Right lobe of liver (tissue), 6 donors: ENCODE measurements at places on chromosomes 16 and 17. TPM values are rescaled to one million over a fixed set of nuclear protein-coding genes. Genes with fewer than 3 reads are reported as not detected.

GRCh38 chr17:81482673-81483072 lies 29.9 kb downstream of the ACTG1 start:
- no peak for DNase-seq

DNA sequence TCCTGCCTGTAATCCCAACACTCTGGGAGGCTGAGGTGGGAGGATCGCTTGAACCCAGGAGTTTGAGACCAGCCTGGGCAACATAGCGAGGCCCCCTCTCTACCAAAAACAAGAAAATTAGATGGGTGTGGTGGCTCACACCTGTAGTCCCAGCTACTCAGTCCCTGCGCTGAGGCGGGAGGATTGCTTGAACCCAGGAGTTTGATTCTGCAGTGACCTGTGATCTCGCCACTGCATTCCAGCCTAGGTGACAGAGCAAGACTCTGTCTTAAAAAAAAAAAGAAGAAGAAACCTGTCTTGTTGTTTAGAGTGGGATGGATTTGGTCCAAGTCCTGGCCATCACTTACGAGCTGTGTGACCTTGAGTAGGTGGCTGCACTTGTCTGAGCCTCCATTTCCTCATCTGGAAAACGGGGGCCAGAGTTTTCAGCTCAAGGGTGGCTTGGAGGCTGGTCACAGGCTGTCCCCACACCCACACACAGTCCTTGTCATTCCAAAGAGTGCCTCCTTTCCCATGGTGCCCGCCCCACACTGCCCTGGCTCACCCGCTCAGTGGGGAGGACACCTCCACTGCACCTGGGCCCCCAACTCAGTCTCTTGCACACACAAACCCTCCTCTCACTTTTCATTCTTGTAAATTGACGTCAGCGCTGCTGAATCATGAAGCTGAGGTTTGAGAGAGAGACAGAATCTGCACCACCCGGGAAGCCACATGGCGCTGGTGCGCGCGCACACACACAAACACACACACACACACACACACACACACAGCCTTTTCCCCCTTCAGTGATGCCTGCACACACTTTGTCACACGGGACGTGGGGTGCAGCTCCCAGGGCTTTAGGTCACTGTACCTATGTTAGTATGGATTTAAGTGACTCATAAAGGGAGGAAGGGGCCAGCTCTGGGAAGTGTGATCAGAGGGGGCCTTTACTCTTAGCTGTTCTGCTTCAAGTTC lies 4.2 kb downstream of the SOCS1 start:
- DNase-seq, result no peak

DNA sequence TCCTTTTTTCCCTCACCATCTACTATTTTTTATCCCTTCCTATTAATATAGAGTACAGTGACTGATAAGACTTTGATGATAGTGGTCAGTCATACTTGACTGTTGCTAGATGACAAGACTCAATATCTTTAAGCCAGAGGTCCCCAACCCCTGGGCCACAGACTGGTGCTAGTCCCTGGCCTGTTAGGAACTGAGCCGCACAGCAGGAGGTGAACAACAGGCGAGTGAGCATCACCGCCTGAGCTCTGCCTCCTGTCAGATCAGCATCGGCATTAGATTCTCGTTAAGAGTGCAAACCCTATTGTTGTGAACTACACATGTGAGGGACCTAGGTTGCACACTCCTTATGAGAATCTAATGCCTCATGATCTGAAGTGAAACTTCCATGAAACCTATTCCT lies 341.3 kb downstream of the BCAS3 start:
- DNase-seq, result no peak

DNA sequence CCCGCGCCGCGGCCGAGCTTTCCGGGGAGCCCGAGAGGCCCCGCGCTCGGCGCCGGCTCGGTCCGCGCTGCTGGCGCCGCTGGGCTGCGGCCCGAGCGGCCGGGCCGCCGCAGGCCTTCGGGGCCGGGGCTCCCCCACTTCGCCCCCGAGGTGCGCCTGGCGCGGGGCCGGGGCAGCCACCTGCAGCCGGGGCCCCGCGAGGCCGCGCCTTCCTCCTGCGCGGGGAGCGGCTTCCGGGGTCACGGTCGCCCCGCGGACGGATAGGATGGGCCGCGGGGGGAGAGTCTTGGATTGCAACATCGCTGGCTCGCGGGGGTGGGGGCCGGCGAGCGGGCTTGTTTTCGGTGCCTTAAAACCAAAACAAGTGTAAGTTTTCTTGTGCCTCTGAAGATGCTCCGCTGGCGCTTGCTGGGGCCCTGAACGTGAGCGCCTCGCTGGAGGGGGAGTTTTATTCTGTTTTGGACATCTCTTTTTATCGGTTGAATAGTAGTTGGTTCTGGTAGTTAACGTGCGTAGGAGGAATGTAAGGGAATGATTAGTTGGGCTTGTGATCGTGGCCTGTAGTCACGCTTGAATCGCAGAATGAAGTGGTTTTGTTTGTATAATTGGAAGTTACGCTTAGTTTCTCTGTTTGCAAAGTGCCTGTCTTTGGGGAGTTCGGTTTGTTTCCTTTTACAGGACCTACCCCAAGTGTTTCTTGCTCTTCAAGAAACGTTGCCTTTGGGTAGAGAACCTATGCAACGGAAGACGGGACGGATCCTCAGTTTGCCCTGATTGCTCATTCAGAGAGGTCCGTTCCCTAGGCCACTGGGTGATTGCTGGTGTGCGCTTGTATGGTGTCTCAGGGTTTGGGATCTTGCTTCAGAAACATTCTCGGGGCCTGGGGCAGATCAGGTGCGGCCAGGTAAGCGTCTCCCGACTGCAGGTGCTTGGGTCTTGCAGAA lies 724 bp downstream of the UBE2I start:
- no peak for DNase-seq

DNA sequence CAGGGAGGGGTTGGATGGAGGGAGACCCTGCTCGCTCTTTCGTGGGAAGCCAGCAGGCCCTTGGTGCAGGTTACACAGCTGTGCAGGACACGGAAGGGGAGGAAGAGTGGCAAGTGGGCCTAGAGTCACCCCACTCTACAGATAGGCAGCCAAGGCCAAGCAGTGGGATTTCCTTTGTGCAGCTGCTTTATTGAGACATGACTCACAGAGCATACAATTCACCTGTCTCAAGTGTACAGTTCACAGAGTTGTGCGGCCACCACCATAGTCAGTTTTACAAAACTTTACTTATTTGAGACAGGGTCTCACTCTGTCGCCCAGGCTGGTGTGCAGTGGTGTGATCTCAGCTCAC lies 91.2 kb upstream of the CIBAR2 start:
- DNase-seq, result no peak

DNA sequence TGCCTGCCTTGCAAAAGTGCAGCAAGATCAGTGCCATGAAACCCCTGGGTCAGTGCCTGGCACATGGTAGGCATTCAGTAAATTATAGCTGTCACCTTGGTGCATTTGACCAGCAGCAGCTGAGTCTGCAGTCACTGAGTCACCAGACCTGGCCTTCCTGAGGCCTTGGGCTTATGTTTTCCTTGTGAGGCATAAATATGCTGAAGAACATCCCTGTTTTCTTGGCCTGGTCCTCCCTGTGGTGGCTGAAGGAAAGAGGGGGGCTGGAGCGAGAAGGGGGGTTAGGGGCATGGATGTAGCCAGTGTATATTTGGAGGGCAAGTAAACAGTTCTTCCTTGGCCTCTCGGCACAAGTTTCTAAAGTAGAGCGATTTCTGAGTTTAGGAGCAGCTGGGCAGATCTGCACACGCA lies 26.5 kb downstream of the EPN2 start:
- no peak for DNase-seq

GRCh38 chr17:15262291-15263205 lies 2.6 kb downstream of the PMP22 start:
- peak; percentile 75 for DNase-seq

DNA sequence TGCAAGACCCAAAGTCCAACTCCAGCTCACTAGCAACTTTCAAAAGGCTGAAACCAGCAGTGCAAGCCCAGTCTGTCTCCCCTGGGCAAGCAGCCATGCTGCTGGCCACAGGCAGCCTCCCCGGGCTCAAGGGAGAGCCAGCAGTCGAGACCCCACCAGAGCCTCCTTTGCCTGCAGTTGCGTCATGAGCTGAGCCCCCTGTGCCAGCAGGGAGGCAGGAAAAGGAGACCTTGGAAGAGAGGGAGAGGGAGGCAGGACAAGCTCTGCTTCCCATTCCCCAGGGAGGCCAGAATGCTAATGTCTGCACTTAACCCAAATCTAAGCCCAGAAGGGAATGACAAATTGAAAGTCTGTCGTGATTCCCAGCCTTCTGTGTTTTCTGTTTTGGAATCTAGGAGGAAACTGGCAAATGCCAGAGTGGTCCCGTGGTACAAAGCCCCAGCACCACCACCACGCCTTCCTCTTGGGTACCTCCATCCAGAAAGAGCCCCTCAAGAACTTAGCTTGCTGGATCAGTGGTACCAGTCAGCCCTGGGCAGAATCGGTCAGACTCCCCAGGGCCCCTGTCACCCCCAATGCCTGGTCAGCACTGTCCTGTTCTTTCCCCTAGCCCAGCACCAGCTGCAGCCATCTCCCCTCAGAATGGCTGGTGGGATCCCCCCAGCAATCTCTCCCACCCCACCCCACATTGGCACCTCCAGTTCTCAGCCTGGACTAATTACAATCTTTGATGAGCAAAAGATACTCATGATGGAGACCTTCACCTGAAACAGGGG lies 99.3 kb upstream of the TNRC6C start:
- peak; percentile 49 for DNase-seq

DNA sequence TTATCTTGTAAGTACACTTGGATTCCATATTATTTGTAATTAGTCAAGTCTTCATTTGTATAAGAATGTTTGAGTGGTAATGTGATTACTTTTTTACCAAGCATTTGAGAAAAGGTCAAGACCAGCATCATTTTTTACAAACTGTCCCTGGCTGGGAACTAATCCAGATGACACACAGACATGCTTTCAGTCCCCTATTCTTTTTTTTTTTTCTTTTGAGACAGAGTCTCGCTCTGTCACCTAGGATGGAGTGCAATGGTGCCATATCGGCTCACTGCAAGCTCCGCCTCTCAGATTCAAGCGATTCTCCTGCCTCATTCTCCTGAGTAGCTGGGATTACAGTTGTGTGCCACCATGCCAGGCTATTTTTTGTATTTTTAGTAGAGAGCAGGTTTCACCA lies 4.5 kb downstream of the DERL2 start:
- DNase-seq, result no peak

- DNase-seq, result peak; percentile 95
Observed at GRCh38 chr16:3457434-3458252, 14.2 kb downstream of the NAA60 start.

DNA sequence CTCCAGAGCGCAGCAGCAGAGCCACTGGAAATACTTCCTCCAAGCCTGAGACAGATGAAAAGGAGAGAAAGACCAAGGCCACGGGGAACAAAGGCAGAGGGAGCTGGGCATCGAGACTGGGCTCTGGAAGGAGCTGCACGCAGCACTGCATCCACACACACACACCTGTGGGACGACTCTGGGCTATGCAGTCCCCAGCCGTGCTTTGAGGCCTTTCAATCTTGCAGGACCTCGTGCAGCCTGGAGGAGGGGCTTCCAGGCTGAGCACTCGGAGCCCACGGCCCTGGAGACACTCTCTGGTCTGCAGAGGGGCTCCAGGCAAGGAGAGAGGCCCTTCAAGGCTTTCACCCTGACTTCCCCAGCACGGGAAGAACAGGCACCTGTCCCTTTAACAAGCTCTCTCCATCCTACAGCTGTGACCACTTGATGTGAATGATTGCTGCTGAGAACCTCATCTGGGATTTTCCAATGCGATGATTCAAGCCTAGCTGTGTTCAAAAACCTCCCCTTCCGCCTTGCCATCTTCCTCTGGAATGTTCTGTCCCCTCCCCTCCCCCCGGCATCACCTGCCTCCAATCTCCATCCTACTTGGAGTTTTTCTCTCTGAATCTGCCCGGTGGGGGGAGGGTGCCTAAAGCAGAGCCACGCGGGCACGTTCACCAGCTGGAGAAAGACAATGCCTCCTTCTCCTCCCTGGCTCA lies 37.5 kb downstream of the RBFOX3 start:
- DNase-seq, result no peak

GRCh38 chr17:78883089-78883532 lies 19.9 kb downstream of the CEP295NL start:
- DNase-seq, result peak; percentile 58

- peak; percentile 66 for DNase-seq
Observed at GRCh38 chr17:28416703-28417311, 10.8 kb upstream of the SLC46A1 start.

DNA sequence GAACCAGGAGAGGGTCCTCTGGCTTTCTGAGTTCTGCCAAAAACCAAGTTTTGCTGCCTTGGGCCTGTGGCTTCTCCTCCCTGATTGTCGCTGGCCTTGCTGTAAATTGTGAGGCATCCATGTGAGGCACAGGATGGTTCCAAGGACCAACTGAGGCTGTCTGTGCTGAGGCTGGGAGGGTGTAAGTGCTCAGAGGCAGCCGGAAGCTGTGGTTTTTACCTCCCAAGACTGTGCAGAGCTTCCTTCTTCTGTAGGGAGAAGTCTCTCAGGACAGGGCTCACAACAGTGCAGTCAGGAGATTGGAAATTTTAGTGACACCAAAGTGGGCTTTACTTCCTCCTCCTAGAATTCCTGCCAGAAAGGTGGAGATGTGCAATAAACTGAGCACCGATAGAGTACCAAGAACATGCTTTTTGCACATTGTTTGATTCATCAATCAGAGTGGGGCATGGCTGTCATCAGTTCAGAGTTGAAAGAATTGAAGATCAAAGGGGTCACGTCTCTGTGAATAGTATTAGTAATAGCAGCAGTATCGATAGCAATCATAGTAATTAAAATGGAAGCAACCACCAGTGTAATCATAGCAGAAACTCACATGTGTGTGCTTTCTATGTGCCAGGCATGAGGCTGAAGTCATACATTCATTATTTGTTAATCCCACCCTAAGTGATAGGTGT lies 467.1 kb downstream of the WWOX start:
- DNase-seq, result no peak

DNA sequence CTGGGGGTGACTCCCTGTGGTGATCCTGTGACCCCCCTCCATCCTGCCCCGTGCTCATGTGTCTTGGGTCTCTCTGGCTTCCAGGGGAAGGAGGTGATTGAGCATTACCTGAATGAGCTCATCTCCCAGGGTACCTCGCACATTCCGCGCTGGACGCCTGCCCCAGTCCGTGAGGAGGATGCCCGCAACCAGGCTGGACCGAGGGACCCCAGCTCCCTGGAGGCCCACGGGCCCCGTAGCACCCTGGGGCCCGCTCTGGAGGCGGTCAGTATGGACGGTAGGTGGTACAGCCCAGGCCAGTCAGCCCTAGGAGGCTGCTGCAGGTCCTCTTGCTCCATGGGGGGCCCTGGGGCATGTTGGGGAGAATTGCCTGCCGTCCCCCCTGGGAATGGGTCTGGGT lies 33.6 kb downstream of the SEC14L5 start:
- DNase-seq, result no peak

RTN4RL1 gene
- total RNA-seq, result 1.1 TPM

ALG1 gene
- total RNA-seq, result 28.0 TPM

CMTM1 gene
- total RNA-seq, result not detected

GSG1L gene
- total RNA-seq, result not detected

STX1B gene
- total RNA-seq, result 0.62 TPM

ZG16 gene
- total RNA-seq, result 1.6 TPM

ABCC3 gene
- 146 TPM for total RNA-seq

PTGES3L gene
- not detected for total RNA-seq

ABCA9 gene
- total RNA-seq, result 4.9 TPM

SLC13A2 gene
- total RNA-seq, result 0.26 TPM

SP6 gene
- not detected for total RNA-seq

NSF gene
- total RNA-seq, result 27.7 TPM

AANAT gene
- total RNA-seq, result not detected

KRTAP9-2 gene
- not detected for total RNA-seq

OSGIN1 gene
- 51.4 TPM for total RNA-seq
